Neural crest cell (in vitro differentiated cells): ENCODE measurements at places on chromosomes 2 and 18.

DNA sequence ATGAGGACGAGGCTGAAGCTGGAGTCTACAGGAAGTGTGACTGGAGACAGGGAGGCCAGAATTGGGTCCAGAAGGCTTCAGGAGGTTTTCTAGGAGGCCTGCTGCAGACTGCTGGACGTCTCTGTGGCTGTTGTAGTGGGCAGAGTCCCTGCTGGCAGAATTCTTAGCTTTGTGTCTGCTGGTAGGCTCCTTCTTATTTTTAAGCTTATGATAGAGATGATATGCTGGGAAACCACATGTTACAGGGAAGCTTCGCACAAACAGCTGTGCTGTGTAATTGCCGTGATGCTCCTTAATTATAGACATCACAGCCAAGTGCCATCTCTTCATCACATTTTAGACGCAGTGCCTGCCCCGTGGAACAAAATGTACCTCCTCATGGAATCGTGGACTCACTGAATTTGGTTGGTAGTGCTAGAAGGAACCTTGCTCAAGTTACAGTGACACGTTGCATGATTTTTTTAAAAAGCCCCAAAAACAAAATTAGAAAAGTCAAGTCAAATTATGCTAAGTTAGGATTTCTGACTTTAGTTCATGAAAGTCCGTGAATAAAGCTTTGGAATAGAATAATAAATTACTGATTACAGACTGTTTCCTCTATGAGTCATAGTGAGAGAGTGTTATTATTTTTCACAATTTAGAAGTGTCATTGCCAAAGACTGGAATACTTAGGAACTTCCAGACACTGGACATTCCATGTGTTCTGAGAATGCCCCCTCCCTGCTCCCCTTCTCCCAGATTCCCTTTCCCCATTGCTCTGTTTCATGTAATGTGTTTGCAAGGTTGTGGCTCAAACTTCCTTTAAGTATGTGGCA lies 144.1 kb downstream of the FHOD3 start:
- DNase-seq = no peak

GRCh38 chr2:96874198-96874831 lies 4.4 kb upstream of the SEMA4C start:
- no peak for DNase-seq

GRCh38 chr2:154570501-154570900 lies 128.0 kb upstream of the KCNJ3 start:
- DNase-seq = no peak

- no peak for DNase-seq
Observed at GRCh38 chr2:104523921-104524320, 330.0 kb upstream of the POU3F3 start.

- no peak for DNase-seq
Observed at GRCh38 chr18:79486356-79487182, 90.8 kb downstream of the NFATC1 start.

- DNase-seq = no peak
Observed at GRCh38 chr2:203427061-203427460, 98.9 kb downstream of the ABI2 start.
